ENCODE measurements at places on chromosomes 11 and 22. TPM values are rescaled to one million over a fixed set of nuclear protein-coding genes. Genes with fewer than 3 reads are reported as not detected.

Gene HTR3A
- total RNA-seq = not detected

Gene AGBL2
- 1.3 TPM for total RNA-seq

DNA sequence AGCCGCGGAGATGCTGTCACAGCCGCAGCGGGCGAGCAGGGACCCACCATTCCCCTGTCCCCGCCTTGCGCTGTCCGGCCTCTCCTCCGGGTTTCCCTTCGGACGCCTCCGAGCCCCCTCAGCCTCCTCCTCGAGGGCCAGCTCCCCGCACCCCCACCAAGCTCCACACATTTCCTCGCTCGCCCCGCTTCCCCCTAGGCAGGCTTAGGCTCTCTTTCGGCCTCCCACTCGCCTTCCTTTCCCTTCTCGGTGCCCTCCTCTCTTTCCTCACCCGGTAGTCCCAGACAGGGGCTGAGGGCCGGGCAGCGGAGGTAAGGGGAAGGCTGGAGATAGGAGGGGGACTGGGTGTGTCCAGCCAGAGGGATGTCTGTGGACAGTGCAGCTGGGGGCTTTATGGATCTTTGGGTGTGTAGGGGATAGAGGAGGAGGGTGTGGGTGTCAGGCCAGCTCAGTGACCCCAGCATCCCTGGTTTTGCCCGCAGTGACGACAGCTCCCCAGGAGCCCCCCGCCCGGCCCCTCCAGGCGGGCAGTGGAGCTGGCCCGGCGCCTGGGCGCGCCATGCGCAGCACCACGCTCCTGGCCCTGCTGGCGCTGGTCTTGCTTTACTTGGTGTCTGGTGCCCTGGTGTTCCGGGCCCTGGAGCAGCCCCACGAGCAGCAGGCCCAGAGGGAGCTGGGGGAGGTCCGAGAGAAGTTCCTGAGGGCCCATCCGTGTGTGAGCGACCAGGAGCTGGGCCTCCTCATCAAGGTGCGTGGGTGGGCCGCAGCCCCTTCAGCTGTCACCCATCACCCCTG, 1.6 kb downstream of the KCNK4 start:
- DNase-seq = no peak

Gene NPAS4
- total RNA-seq = 0.32 TPM

- DNase-seq = peak; percentile 94
Measured at GRCh38 chr11:121575250-121575962, 122.6 kb upstream of the SORL1-AS1 start.

- DNase-seq = peak; percentile 90
Measured at GRCh38 chr11:8801121-8801520, 109.9 kb upstream of the AKIP1 start.

- DNase-seq = peak; percentile 80
Measured at GRCh38 chr11:61890529-61891330, 615 bp downstream of the FADS3 start.

DNA sequence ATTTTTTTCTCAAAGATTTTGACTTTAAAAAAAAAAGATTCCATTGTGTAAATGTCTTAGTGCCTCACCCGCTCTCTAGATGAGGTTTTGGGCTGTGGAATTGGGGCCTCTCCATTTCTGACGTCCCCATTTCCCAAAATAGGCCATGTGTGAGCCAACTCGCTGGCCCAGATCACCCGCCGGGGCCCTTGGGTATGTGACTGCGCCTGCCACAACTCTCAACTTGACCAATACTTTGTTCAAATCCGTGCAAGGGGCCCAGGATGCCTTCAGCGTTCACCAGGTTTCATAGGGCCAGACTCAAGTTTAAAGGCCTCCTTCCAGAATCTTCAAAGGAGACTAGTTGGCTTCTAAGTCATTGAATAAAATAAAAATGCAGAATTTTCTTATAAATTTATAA, 96.0 kb downstream of the DHCR7 start:
- DNase-seq = no peak

Data from fibroblast of villous mesenchyme (primary cell).